Stimulated activated CD8-positive, alpha-beta memory T cell treated with anti-CD3 and anti-CD28 coated beads, Interleukin-15, amount 100 ng/mL, for 24 hours (primary cell): ENCODE measurements at places on chromosomes 16 and 17.

DNA sequence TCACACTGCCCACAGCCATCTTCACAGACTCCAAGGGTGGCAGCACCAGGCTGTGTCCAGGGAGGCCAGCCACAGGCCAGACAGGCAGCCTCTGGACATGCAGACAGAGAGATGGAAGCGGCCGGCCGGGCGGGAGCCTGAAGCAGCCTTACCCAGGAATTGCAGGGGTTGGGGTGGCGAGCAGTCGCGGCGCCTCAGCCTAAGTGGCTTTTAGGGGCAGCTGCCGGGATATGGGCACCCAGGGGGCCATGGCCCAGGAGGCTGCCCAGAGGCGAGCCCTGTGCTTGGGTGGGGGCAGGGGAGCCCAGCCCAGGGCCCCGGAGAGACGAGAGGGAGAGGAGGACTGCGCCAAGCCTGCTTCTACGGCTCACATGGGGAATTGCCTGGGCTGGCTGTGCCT, 1.5 kb upstream of the NHERF2 start:
- DNase-seq = no peak

GRCh38 chr16:85393674-85394451, 219.3 kb upstream of the GSE1 start:
- DNase-seq = peak; percentile 58

GRCh38 chr16:54847207-54847606, 83.5 kb upstream of the IRX5 start:
- no peak for DNase-seq

DNA sequence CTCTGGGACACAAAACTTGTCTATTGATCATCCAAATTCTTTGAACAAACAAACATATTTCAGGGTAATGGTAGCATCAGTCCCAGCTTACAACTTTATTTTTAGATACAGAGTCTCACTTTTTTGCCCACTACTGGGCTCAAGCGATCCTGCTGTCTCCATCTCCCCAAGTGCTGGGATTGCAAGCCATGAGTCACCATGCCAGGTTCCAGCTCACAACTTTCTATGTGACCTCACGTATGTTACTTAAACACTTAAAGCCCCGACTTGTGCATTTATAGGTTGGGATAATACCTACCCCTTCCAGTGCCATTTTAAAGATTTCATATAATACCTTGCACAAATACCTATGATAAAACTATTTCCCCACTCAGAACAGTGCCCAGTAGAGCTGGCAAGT, 42.0 kb upstream of the KSR1 start:
- no peak for DNase-seq

DNA sequence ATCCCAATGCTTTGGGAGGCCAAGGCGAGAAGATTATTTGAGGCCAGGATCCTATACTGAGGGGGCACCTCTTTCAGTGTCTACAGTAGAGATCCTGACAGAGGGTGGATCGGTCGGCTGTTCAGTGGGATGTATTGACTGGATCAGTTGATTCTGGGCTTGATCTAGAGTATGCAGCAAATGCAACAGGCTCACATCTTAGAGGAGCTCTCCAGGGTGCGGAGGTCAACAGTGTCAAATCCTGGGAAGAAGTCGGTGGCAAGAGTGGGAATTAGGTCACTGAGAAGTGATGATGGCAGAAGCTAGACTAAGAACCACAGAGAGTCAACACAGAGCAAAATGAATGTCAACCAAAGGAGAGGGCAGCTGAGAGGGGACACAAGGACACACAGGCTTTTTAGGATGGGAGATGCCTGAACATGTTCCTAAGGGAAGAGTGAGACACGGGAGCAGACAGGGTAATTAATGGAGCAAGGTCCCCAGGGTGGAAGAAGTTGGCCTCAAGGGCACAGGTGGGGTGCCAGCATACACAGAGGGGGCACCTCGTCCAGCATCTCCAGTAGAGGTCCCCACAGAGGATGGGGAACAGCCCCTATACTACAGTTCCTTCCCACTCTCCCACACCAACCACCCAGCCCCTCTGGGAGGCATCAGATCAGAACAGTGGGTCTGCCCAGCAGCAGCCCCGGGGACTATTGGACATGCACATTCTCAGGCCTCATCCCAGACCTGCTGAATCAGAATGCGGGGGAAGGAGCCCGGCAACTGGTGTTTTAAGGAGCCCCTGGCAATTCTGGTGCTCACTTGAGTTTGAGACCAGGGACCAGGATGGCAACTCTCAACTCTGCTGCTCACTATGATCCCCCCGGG, 10.0 kb upstream of the CYTH1 start:
- DNase-seq = no peak

- no peak for DNase-seq
These were observed 16.0 kb downstream of the LRRC36 start for GRCh38 chr16:67342616-67343015.

DNA sequence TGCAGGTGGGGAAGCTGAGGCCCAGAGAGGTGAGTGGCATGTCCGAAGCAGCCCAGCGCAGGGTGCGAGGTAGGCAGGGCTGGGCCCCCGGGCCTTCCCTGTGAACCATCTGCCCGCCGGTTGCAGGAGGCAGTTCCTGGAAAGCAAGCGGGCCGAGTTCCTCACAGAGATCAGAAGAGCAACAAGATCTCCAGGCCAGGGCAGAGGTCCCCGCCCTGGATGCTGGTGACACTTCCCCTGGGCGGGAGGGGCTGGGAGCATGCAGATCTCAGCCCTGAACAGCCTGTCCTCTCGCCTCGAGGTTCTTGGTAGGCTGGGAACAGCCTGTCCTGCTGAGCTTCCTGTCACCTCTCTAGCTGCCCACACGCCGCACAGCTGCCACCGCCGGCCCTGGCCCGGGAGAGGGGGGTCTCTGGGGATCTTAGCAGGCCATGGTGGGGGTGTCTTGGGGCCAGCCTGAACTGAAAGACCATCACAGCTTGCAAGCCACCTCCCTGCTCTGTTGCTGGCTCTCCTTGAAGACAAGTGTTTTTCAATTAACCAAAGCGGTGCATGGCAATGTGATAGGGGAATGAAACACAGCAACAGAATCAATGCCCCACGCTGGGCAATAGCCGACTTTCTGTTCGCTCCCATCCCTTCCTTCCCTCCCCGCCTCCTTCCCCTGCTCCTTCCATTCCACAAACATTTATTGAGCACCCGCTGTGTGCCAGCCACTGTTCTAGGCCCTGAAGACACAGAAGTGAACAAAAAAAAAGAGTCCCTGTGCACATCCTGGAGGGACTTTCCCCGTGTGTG, 31.7 kb downstream of the SOCS1 start:
- DNase-seq = peak; percentile 23

GRCh38 chr16:64409783-64410210, 712.1 kb downstream of the CDH11 start:
- no peak for DNase-seq

DNA sequence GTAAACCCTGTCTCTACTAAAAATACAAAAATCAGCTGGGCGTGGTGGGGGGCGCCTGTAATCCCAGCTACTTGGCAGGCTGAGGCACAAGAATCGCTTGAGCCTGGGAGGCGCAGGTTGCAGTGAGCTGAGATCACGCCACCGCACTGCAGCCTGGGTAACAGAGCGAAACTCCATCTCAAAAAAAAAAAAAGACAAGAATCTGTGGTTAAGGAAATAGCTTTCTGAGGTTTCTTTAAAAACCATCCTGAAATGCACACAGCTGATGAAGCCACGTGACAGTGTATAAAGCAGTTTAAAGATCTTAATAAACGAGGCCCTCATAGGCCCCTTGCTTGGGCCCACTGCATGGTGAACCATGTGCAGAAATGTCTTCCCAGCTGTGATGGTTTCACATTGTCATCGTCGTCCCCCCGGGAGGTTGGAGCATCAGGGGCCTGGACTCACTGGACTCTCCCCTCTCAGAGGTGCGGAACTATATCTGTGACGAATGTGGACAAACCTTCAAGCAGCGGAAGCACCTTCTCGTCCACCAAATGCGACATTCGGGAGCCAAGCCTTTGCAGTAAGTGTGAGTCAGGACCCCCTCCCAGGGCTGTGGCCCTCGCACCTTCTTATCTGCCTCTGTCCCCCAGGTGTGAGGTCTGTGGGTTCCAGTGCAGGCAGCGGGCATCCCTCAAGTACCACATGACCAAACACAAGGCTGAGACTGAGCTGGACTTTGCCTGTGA, 16.2 kb downstream of the ZNF276 start:
- DNase-seq = no peak

GRCh38 chr16:58855291-58855863, 121.3 kb upstream of the GOT2 start:
- no peak for DNase-seq

DNA sequence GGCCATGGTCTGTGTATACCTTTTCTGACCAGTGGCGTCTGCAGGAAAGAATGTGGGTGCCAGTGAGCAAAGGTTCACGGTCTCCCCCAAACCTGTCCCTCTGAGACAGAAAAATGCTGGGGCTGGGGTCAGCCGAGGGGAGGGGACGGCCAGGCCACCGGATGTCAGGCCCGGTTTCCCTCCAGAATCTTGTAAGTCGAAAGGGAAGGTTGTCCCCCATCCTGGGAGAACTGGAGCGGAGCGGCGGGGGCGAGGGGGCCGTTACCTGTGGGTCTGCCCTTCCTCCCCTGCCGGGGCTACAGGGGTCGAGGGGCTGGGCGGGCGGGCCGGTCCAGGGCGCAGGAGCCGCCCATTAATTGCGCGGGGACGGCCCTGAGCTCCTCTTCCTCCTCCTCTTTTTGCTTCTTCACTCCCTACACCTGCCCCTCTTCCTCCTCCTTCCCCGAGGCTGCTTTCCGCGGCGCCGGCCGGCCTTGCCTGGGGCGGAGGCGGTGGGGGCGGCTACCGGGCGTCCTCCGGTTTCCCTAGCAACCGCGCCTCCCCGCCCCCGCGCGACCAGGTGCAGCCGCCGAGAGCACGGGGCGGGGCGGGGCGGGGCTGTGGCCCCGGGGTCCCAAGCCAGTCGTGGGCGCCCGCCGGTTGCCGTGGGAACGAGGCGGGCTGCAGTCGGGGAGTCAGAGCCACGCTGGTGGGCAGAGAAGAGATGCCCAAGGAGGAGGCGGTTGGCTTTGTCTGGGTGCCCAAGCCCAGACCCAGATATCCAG, at the start of gene MARCHF10:
TSS of gene MARCHF10 (minus strand) at position 503 of the 764 bp plus-strand sequence. CDS start 6,579 bp downstream, outside the sequence.
- DNase-seq = no peak

DNA sequence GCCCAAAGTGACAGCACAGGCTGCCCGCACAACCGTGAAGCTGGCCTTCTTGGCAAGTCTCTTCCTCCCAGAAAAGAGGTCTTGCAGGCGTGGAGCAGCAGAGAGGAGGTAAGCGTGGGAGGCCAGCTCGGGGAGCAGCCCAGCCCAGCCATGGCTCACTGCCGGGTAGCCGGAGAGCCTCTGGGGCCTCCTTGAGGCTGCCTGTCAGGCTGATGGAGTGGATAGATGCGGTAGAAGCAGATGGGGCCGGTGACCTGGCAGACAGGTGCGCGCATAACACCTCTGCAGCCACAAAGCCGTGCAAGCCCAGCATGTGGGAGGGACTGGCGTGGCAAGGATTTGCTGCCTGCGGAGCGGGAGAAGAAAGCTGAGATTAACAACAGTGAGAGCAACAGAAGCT, 17.1 kb upstream of the DOK4 start:
- no peak for DNase-seq

DNA sequence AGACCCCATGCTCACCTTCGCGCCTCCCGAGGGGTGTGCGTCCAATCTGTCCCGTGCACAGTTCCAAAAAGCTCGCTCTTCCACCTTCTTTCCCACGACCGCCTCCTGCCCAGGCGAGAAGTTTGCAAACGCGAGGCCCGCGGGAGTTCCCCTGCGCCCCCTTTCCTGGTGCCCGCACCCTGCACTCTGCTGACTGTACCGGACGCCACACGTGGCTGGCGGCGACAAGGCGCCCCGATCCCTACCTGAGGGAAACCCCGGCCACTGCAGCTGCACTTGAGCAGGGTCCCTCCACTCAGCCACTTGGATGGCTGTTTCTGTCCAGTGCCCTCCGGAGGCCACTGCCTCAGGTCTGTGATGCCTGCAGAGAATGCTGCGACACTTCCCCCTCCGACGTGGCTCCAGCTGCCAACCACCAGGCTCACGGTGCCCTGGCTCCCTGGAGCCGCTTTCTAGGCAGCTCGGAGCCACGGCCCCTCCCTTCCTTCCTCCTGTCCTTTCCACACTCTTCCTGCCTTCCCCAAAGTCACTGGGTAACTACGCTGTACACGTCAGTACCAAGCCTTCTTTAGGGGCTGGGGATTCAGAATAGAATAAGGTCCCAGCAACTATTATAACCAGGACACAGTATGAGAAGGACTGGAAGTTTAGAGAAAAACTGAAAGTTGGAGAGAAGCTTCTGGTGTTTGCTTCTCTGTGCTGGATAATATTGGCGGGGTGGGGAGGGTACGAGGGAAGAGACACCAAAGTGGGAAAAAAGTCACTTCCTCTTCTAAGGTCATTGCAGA, at the start of gene MLKL:
TSS of gene MLKL (minus strand) at position 425 of the 788 bp plus-strand sequence. CDS start 5,105 bp downstream, outside the sequence.
- DNase-seq = peak; percentile 26

GRCh38 chr16:81939164-81940056, 71.9 kb downstream of the SDR42E1 start:
- no peak for DNase-seq

- no peak for DNase-seq
These were observed at the start of gene CHST4 for GRCh38 chr16:71526111-71526631. TSS of gene CHST4 (plus strand) at chr16:71526426. CDS start at chr16:71536678, 10,252 bp downstream.

GRCh38 chr16:47612711-47613110, 151.6 kb downstream of the PHKB start:
- DNase-seq = no peak

DNA sequence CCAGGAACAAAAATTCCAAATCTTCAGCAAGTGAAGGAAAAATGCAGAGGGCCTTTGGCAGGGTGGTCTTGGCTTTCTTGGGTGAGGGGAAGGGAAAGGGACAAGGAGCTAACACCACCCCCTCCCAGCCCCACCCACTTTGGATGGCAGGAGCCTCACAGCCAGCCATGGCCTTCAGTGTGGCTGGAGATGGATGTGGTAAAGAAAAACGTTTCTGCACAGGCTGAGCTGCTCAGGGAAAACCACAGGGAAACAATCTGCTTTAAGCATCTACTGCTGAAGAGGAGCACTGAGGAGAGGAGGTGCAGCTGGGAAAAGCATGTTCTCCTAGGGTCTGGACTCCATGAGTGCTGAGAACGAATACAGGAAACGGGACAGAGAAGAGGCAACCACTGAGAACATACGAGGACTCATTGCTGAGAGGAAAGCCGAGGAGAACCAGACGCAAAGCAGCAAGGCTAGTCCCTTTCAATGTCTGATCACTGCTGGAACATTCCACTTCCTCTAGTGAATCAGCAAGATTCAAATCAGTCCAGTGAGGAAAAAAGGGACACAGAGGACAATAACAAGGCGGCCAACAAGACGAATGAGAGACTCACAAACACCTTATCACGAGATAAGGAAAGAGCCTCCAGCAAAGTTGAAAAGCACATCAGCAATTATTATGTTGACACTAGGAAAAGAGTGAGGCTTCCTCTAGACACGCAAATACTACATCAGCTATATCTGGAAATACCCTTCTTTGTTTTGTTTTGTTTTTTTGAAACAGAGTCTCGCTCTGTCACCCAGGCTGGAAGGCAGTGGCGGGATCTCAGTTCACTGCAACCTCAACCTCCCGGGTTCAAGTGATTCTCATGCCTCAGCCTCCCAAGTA, 41.7 kb downstream of the ZZEF1 start:
- DNase-seq = no peak

DNA sequence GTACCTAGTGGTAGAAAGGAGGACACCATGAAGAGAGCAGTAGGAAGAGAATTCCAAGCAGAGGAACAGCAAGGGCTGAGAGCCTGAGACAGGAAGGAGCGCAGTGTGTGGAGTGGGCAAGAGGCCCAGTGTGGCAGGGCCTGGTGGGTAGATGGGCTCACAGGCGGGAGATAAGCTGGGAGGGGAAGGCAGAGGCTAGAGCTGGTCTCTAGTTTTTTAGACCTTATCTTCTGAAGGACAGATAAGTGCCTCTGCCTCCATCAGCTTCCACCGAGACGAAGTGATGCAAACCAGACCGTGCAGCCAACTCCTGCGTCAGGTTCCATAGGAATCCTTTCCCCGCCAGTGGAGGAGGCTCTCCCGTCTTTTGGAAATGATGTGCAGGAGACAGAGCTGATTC, 33.6 kb downstream of the CDH1 start:
- DNase-seq = no peak

GRCh38 chr17:81888105-81888987, 3.0 kb downstream of the ALYREF start:
- DNase-seq = no peak
